ENCODE measurements at places on chromosomes 16 and 17.

DNA sequence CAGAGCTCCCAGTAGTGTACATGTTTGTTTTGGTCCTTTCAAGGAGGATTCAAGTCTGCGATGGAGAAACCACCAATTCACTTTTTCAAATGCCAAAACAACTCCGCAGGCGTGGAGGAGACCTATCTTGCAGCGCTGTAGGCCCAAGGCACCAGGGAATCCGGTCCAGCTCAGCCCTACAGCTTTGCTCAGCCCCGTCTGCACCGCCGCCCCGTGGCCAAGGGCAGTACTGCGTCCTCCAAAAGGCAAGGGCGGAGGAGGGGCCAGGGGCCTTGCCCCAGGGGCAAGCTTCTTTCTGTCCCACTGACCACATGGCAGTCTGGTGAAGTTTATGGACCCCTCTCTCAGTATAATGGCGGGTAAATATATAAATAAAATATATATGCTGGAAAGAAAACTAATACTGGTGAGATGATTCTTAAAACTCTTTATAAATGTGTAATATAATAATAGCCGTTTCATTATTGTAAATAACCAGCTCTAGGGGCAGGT is 709 bp upstream of the CD300LG start:
- DNase-seq = peak; percentile 96

GRCh38 chr16:53876811-53877210 is 172.9 kb downstream of the FTO start:
- DNase-seq = no peak

GRCh38 chr17:9899280-9900043 is 5.6 kb downstream of the RCVRN start:
- no peak for DNase-seq

DNA sequence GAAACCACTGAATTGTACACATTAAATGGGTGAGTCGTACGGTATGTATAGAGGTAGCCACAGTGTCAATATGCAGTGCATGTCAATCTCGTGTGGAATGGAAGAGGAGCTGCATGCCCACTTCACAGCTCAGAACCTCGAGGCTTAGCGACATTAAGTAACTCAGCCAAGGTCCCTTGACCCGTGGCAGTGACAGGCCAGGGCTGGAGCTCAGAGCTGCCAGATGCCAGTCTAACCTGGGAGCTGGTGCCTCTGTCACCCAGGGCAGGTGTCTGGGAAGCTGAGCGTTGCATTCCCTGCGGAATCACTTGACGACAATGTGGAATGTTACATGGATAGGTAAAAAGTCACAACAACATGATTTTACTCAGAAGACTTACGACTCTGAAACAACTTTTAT is 298.1 kb downstream of the FOXL1 start:
- DNase-seq = no peak

DNA sequence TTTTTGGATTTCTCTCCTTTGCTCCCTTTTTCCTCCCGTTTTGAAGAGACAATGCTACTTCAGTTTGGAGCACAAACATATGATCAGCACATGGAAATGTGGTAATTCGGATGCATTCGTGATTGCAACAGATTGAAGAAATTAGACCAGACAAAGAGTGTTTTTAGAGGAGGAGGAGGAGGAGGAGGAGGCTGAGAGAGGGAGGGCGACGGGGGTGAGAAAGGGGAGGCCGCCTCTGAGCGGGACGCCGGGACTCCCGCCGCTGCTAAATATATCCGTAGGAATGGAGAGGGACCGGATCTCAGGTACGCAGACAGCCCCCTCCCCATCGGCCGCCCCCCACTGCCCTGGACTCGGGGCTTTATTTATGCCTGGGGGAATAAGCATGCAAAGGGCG is 179.3 kb downstream of the SEC14L1 start:
- DNase-seq = peak; percentile 72

- no peak for DNase-seq
Observed at GRCh38 chr17:59361386-59361785, 29.9 kb downstream of the YPEL2 start.

GRCh38 chr16:12917246-12917645 is 15.8 kb downstream of the SHISA9 start:
- DNase-seq = no peak

DNA sequence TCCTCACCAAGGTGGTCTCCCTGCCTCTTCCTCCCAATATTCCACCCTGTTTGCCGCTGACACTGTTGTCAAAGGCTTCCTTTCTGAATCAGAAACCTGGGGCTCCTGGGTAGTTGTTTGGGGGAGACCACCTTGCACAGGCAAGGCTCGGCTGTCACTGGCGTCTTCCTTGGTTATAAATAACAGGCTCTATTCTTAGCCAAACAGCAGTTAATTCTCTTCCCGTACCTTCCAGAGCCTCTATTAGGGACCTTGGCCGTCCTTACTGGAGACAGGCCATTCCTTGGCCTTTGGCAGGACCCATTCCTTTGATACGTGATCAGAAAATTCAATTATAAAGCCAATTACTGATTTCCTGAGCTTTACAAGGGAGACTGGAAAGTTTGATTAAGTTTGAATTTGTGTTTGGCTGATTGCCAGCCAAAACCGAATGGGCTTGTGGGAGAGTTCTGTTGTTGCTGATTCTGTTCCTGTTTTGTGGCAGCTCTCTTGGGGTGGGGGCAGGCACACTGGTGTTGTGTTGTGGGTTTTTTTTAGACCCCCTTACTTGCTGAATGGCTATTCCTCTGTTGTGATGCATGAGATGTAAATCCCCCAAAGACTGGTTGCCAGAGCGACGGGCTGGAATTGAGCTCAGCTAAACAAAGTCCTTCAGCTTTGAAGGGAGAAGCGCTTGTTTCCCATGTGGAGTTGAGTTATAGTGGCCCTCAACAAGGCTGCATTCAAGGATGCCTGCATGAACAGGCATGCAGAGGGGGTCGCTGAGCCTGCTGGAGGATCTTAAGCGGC is 104.6 kb downstream of the GNAO1 start:
- DNase-seq = no peak

DNA sequence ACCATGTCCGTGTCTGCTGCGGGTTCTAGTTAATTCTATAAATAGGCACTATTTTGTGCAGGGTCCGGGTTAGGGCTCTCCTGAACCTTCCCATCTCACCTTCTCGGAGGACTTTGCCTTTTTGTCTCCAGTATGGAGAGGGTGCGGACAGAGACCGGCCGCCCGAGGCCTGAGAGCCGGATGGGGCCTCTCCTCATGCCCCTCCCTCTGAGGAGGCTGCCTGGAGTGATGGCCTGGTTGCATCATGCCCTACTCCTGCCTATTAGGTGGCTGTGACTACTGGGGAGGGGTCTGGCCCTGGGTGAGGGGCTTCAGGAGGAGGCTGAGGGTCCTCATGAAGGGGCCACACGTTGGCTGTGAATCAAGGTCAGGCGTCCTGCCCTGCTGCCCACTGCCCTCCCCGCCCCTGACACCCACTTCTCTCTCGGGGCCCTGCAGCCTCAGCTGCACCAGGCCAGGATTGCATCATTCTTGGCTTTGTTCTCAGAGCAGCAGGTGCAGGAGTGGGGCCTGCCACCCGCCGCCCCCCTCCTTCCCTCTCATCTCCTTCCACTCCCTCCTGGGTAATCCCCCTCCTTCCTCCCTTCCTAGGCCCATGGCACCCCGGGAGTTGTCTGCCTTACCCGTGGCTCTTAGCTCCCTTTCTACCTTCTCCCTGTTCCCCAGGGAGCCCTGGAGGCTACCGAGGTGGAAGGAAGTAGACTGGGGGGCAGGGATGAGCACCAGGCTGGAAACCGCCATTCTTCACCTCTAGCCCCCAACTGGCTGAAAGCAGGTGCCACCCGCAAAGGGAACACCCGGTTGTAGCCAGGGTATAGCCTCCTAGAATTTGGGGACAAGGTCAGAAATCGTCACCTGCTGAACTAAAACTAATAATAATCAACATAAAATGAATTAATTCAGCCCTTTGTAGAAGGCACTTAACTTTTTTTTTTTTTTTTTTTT is 12.7 kb upstream of the ARHGAP23 start:
- DNase-seq = no peak

- no peak for DNase-seq
Observed at GRCh38 chr16:86581458-86581857, 3.1 kb downstream of the FOXL1 start.

DNA sequence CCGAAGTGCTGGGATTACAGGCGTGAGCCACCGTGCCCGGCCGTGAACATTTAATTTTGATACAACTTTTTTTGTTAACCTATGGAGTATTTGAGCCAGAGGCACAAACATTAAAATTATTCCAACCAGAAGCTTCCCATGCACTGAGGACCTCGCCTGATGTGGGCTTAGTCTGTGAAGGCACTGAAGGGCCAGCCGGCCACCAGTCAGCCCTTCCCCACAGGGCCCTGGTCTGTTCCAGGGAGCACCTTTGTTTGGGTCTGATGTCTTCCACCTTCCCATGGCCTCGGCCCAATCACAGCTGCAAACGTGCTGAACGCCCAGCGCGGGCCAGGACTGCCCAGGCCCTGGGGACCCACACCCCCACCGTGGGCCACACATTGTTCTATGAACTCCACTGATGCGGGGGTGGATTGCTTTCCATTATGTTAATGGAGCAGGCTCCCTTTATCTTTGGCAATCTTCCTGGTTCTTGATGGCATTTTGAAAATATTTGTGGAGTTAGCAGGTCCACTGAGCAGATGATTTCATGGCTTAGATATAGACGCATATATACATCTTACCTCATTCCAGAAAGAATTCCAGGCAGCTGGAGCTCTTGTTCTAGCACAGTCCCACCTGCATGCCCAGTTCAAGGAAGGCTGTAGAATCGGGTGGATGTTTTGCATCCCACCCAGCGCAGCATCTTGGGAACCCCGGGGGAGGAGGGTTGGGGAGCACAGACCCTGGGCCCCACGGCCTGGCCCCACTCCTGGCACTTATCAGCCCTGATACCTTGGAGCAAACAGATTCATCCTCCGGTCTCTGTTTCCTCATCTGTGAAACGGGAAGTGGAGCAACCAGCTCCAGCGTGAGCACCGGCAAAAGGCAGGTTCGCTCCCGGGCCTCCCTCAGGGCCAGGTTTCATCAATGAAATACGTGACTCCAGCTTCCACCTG is 14.5 kb downstream of the SPIRE2 start:
- no peak for DNase-seq

GRCh38 chr16:4142268-4142667 is 26.0 kb upstream of the ADCY9 start:
- DNase-seq = no peak

GRCh38 chr16:6218855-6219254 is 1113.8 kb upstream of the RBFOX1 start:
- no peak for DNase-seq

DNA sequence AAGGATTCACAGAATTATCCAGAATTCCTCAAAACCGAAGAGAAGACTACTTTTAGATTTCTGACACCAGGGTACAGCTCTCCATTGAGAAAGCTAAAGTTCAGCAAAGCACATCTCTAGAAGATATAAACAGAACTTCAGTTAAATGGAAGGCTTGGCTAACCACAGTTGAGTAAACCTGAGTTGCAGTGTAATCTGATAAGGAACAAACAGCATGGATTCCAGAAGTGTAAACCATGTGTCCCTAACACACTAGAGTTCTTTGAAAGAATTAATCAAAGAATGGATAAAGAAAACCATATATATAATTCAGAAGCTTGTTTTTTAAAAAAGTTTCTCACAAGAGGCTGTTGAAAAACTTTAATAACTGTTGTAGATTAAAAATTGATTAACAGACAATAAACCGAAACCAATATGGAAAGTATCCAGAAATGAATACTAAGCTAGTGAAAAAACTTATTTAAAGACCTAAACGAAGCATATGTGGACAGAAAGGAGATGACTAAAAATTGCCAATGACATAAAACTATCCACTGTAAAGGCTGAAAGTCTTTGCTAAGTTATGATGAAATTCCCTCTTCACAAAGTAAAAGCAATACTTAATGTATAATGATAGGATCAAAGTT is 4.3 kb downstream of the RNF43 start:
- no peak for DNase-seq

Data from right cardiac atrium (tissue), 5 donors.